ENCODE measurements at places on chromosomes 3 and 15.
A peak's percentile ranks its signal among the peaks of the same experiment; 100 is the strongest.

GRCh38 chr3:190591080-190591479 is 77.2 kb downstream of the IL1RAP start:
- no peak for DNase-seq

- DNase-seq = peak; percentile 71
Observed at GRCh38 chr15:45377609-45378148, 665 bp downstream of the GATM start.

DNA sequence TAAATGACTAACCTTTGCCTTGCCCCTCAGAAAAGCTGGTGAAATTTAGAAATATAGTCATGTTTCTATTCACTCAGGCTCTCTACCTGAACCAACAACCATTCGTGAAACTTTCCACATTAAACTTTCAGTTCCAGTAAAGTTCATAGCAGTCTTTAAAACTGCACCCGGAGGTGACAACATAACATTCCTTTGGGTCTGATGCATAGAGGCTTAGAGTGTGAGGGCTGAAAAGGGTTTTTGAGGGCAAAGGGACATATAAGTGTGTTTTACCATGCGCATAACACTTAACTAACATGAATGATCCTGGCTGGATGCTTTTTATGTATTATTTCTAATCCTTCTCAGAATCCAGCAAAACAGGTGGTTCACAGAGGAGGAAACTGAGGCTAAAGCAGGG is 471.7 kb upstream of the MCTP2 start:
- no peak for DNase-seq

DNA sequence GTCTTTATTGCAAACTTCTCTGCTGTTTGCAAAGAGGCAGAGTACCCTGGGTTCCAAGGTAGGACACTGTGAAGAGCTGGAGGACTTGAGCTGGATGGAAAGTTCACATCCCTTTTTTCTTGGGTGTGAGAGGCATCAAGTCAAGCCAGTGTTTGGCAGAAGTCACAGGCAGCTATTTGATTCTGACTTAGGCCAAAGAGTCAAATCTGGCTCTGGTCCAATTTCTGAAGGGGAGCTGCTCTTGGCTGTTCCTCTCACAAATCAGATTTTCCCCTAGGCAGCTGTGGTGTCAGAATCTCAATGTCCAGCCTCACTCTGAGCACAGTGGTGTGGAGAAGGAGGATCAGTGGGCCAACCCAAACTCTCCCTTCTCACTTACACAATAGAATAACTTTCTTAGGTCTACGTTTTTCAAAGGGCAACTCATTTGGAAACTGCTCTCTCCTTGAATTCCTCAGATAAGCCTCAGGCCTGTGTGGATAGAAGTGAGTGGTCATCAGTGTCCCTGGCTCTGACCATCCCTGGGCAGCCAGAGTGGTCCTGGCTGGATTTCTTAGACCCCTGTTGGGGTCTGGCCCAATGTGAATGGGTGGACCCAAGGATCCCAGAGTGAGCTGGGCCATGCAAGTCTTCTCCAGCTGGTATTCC is 18.2 kb upstream of the AMOTL2 start:
- peak; percentile 51 for DNase-seq

All from heart left ventricle (tissue), 16 donors.